ENCODE measurements at places on chromosomes 13 and 19. TPM values are rescaled to one million over a fixed set of nuclear protein-coding genes. Genes with fewer than 3 reads are reported as not detected.

Gene CILP2
- total RNA-seq: 0.09 TPM

Gene ZNF284
- total RNA-seq: 5.7 TPM

Gene SLAIN1
- total RNA-seq: 55.1 TPM

- H3K4me3 ChIP-seq: no peak overlapping the region
- DNase-seq: no peak
- H3K4me1 ChIP-seq: peaks cover 15% of the 10 kb centered on the region
- H3K27me3 ChIP-seq: peaks cover 20% of the 10 kb centered on the region
Observed at GRCh38 chr19:9912551-9913236, 23.6 kb downstream of the OLFM2 start.

GRCh38 chr19:19866611-19867248 is 1.0 kb downstream of the ZNF253 start:
- peak overlapping the region; percentile 75 for H3K27ac ChIP-seq
- peaks cover 38% of the 10 kb centered on the region for H3K4me1 ChIP-seq
- no peaks in the 10 kb centered on the region for H3K36me3 ChIP-seq
- no peaks in the 10 kb centered on the region for H3K27me3 ChIP-seq
- H3K4me3 ChIP-seq: peak overlapping the region; percentile 92
